ENCODE measurements at places on chromosomes 3 and 15.

DNA sequence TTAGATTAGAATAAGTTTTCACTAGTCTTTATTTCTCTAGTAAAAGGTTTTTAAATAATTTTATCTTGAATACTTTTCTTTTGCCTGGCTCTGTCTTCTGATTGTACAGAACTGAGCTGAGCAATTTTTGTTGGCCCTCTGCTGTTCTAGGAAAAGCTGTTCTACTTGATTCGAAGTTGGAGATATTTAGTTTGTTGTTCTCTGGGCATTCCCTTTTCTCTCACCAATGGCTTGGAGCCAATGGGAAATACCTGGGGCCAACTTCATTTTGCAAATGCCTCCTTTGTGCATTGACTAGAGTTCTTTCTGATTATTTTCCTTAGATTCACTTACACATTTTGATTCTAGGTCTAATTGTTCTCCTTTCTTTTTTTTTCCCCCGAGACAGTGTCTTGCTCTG, 16.5 kb downstream of the ABHD5 start:
- DNase-seq, result no peak

- DNase-seq, result peak; percentile 69
Observed at GRCh38 chr15:90902840-90903732, at the start of gene MAN2A2. MAN2A2 (plus strand) TSS chr15:90903302; CDS start chr15:90904208, 906 bp downstream.

- no peak for DNase-seq
Observed at GRCh38 chr15:101579631-101580163, 72.5 kb downstream of the TM2D3 start.

DNA sequence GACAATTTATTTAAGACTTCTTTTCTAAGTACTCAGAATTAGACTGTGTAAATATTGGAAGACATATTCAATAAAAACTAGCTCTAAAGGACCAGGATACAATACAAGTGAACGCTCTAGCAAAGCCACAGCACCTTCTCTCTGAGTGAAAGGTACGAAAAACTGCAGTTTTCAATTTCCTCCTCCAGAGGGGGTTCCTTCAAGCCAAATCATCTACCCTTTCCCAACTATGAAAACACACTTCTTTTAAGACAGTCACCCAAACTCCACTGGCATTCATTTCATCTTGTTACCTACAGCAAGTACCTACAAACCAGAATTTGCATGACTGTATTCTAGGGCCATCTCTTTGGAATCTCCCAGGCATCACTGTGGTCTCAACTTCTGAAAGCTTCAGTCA, 165.8 kb downstream of the ERC2 start:
- no peak for DNase-seq

GRCh38 chr15:94282269-94283250, 51.2 kb downstream of the MCTP2 start:
- DNase-seq, result no peak

All from immature natural killer cell (primary cell).